ENCODE measurements at places on chromosomes 13 and 19. TPM values are rescaled to one million over a fixed set of nuclear protein-coding genes. Genes with fewer than 3 reads are reported as not detected.

CEACAM21 gene
- not detected for total RNA-seq

- peak overlapping the region; percentile 95 for H3K27ac ChIP-seq
- peaks cover 2% of the 10 kb centered on the region for H3K36me3 ChIP-seq
- H3K27me3 ChIP-seq, result no peaks in the 10 kb centered on the region
- H3K4me3 ChIP-seq, result peak overlapping the region; percentile 64
- no peak for DNase-seq
These were observed 474 bp upstream of the IFT88 start for GRCh38 chr13:20566468-20566897.

OR7C1 gene
- total RNA-seq, result not detected

- no peak for DNase-seq
- no peaks in the 10 kb centered on the region for H3K27me3 ChIP-seq
- H3K36me3 ChIP-seq, result no peaks in the 10 kb centered on the region
- peak overlapping the region; percentile 83 for H3K27ac ChIP-seq
These were observed 19.9 kb upstream of the GDF15 start for GRCh38 chr19:18366021-18366435.

ATP7B gene
- 19.6 TPM for total RNA-seq

- no peaks in the 10 kb centered on the region for H3K4me1 ChIP-seq
- no peak overlapping the region for H3K27ac ChIP-seq
- no peak overlapping the region for H3K4me3 ChIP-seq
- no peaks in the 10 kb centered on the region for H3K27me3 ChIP-seq
- no peaks in the 10 kb centered on the region for H3K36me3 ChIP-seq
These were observed 703.7 kb downstream of the UQCRFS1 start for GRCh38 chr19:28509079-28509895.

DNA sequence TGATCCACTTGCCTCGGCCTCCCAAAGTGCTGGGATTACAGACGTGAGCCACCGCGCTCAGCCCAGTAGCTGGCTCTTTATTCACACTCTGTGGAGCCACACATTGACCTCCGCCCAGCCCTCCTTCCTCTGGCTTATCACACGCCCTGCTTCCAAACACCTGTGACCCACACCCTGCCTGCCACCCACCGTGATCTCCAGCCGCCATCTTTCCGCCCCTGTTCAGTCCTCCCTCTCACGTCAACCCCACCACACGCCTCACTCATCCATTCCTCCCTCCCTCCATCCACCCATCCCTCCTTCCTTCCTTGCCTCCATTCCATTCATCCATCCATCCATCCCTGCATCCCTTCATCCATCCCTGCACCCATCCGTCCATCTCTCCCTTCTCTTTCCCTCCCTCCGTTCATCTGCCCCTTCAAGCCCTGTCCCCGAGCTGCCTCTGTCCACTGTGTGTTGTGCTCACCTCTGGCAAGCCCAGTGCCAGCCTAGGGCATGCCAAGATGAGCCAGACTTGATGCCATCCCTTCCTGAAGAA lies 17.6 kb downstream of the ZNF296 start:
- no peak overlapping the region for H3K27ac ChIP-seq
- H3K36me3 ChIP-seq, result peaks cover 5% of the 10 kb centered on the region
- no peak for DNase-seq
- H3K4me3 ChIP-seq, result no peak overlapping the region
- H3K27me3 ChIP-seq, result no peaks in the 10 kb centered on the region
- no peaks in the 10 kb centered on the region for H3K4me1 ChIP-seq

GRCh38 chr13:80010286-80010831 lies 330.6 kb downstream of the SPRY2 start:
- no peak for DNase-seq
- no peak overlapping the region for H3K27ac ChIP-seq
- no peaks in the 10 kb centered on the region for H3K4me1 ChIP-seq
- no peaks in the 10 kb centered on the region for H3K27me3 ChIP-seq
- no peaks in the 10 kb centered on the region for H3K36me3 ChIP-seq

- H3K4me1 ChIP-seq, result no peaks in the 10 kb centered on the region
- H3K27me3 ChIP-seq, result no peaks in the 10 kb centered on the region
- no peak overlapping the region for H3K4me3 ChIP-seq
These were observed 108.7 kb downstream of the DPF1 start for GRCh38 chr19:38115271-38115802.
